Heart left ventricle (tissue), 16 donors: ENCODE measurements at places on chromosomes 12 and 14. TPM values are rescaled to one million over a fixed set of nuclear protein-coding genes. Genes with fewer than 3 reads are reported as not detected.

OTX2 gene
- not detected for total RNA-seq

TMEM30B gene
- 0.42 TPM for total RNA-seq

COPS7A gene
- total RNA-seq: 96.4 TPM

GMFB gene
- total RNA-seq: 25.4 TPM

TAS2R46 gene
- 0.42 TPM for total RNA-seq

GARIN6 gene
- total RNA-seq: not detected

FGF6 gene
- total RNA-seq: not detected

KRT6C gene
- total RNA-seq: not detected

IRAK3 gene
- total RNA-seq: 10.0 TPM

KRT83 gene
- not detected for total RNA-seq

P2RX2 gene
- not detected for total RNA-seq

FAM181A gene
- not detected for total RNA-seq

HNRNPC gene
- total RNA-seq: 279 TPM

GPX2 gene
- not detected for total RNA-seq

PRDM4 gene
- total RNA-seq: 13.4 TPM

STYK1 gene
- not detected for total RNA-seq

GPR135 gene
- total RNA-seq: 2.3 TPM

IGFBP6 gene
- 122 TPM for total RNA-seq

PTCSC3 gene
- not detected for total RNA-seq

RAPGEF3 gene
- total RNA-seq: 23.2 TPM

VDR gene
- 1.3 TPM for total RNA-seq

NELL2 gene
- 0.33 TPM for total RNA-seq

TBC1D30 gene
- 1.6 TPM for total RNA-seq

CLECL1 gene
- total RNA-seq: 4.6 TPM

KLHL33 gene
- total RNA-seq: 0.82 TPM

PFDN5 gene
- total RNA-seq: 322 TPM

FAM216A gene
- total RNA-seq: 8.0 TPM

SOAT2 gene
- 0.20 TPM for total RNA-seq

C12orf56 gene
- not detected for total RNA-seq

BMP4 gene
- 6.1 TPM for total RNA-seq

CPSF6 gene
- 15.8 TPM for total RNA-seq

GPD1 gene
- total RNA-seq: 9.3 TPM

CYP46A1 gene
- 3.4 TPM for total RNA-seq

LRP1-AS gene
- total RNA-seq: not detected

ENDOU gene
- total RNA-seq: not detected

AHNAK2 gene
- 22.3 TPM for total RNA-seq

GAS2L3 gene
- total RNA-seq: 3.1 TPM

SYT1 gene
- not detected for total RNA-seq

RPS26 gene
- total RNA-seq: 11.7 TPM

LRCOL1 gene
- total RNA-seq: not detected

ASCL1 gene
- total RNA-seq: not detected

DNAI7 gene
- 0.64 TPM for total RNA-seq

NUMB gene
- 59.1 TPM for total RNA-seq

KRT85 gene
- not detected for total RNA-seq

ATG14 gene
- 8.7 TPM for total RNA-seq

OSBPL8 gene
- total RNA-seq: 47.8 TPM

DAO gene
- not detected for total RNA-seq

TPH2 gene
- total RNA-seq: not detected

TIGAR gene
- 14.2 TPM for total RNA-seq

MAX gene
- 42.3 TPM for total RNA-seq

DCP1B gene
- total RNA-seq: 2.4 TPM

NOP9 gene
- 28.6 TPM for total RNA-seq

MON2 gene
- 15.7 TPM for total RNA-seq

TARBP2 gene
- total RNA-seq: 13.0 TPM

CCDC38 gene
- not detected for total RNA-seq

NOS1 gene
- total RNA-seq: 0.12 TPM

IGF1 gene
- total RNA-seq: 26.4 TPM
